ENCODE measurements at places on chromosomes 6 and 20.

DNA sequence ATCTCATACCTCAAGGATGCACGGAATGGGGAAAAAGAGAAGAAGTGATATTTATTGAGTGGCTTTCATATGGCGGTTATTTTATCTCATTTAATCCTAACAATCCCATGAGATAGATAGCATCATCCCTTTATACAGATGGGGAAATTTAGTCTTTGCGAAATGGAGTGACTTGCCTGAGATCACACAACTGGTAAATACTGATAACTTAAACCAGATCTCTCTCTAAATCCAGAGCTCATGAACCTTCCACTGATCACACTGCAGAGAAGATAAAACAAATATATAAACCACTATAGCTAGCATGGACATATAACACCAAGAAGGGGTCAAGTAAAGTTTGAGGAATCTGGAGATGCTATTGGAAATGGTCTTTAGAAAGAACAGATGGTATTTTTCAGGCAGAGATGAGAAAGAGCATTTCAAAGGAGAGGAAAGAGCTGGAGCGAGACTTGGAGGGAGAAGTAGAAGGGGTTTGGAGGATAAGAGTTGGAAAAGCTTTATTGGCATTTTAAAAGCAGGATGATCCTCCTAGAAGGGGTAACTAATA lies 139.8 kb upstream of the TNFAIP3 start:
- no peak for DNase-seq

DNA sequence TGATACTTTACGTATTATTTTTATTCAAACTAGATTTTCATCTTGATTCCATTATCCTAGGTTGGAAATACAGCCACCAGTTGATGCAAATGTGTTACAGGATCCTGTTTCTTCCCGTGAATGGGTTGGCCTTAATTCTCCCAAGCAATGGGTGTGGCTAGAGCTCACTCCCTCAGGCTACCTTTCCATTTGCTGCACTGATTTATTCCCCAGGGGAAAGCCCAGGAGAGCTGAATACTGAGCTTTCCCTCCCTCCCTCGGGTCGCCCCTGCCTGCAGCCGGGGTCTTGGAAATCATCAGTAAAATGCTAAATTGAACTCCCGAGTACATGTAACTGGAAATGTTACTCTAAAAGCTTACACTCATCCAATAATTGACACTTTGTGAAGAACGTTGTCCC lies 9.9 kb downstream of the SMOC2 start:
- no peak for DNase-seq

- no peak for DNase-seq
Observed at GRCh38 chr6:134880487-134881190, 69.3 kb downstream of the ALDH8A1 start.

DNA sequence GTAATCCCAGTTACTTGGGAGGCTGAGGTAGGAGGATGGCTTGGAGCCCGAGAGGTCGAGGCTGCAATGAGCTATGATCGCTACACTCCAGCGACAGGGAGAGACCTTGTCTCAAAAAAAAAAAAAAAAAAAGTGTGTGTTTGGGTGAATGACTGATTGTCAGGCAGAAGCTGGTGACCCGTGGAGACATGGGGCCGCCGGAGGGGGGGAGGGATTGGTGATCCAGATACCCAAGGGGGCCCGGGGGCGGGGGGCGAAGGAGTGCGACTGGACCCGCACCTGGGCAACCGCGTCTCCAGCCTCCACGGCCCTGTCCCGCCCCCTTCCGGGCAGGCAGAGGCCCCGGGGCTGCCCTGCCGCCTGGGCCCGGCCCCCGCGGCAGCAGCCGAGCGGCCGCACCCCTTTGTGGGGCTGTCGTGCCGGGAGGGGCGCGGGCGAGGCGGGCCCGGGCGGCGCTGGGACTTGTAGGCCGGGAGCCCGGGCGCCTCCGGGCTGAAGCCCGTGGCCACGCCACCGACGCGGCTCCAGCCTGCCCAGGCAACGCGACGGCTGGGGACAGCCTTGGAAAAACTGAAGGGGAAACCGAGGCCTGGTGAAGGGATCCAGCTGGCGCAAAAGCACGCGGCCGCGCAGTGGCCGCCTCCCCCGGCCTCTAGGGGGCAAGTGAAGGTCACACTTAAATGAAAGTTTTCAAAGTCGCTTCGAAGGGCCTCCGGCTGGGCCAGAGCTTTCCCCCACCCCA lies 2.1 kb upstream of the RBM38 start:
- peak; percentile 87 for DNase-seq

GRCh38 chr6:2738373-2738979 lies 12.2 kb downstream of the MYLK4 start:
- DNase-seq, result peak; percentile 77

DNA sequence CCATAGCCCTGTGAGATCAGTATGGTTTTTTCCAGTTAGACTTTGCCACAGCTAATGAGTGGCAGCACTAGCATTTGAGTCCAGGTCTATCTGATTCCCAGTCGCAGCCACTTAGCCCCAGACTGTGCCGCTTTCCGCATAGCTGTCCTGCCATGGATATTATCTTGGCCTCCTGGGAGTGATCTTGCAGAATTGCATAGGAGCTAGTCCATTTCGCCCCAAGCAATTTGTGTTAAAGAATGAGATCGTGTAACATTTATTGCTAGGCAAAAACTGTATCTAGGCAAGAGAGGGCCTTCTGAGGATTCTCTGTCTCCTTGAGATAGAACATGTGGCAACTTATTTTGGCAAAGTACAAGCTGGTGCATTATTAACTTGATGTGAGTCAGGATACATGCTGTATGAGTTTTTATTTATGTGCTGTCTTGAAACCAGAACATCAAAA lies 74.2 kb downstream of the EZR start:
- DNase-seq, result no peak

GRCh38 chr6:53894091-53894490 lies 99.3 kb downstream of the LRRC1 start:
- peak; percentile 22 for DNase-seq

DNA sequence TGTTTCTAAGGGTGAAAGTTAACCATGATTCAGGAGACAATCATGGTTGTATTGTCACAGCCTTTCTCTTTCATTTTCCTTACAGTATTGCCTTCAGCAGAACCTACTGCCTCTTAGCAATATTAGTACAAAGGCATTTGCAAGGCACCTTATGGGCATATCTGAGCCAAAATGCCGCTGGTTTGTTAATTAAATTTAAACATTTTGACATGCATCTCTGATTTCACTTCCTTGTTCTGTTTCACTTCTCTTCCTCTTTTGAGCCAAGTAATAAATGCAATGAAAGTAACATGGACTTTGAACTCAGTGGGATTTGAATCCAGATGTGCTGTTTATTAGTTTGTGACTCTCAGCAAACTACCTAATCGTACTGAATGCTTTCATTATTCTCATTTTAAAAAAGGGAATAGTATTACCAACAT lies 467.4 kb upstream of the CITED2 start:
- no peak for DNase-seq

DNA sequence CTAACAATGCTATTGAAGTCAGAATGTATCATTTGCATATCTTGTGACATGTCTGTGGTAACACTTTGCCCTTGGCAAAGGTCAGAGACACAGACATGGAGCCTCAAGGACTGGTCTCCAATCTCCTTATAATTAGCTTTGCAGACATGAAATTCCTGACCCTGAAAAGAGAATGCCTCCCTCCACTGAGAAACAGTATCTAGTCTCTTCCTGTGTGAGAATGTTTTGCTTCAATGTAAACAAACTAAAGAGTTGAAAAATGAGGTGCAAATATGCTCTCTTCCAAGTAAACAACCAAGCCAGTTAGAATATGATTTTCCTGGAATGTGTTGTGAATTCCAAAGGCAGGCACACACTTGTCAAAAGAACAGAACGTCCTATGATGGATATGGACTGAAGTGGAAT lies 407.1 kb upstream of the MARCKS start:
- no peak for DNase-seq

DNA sequence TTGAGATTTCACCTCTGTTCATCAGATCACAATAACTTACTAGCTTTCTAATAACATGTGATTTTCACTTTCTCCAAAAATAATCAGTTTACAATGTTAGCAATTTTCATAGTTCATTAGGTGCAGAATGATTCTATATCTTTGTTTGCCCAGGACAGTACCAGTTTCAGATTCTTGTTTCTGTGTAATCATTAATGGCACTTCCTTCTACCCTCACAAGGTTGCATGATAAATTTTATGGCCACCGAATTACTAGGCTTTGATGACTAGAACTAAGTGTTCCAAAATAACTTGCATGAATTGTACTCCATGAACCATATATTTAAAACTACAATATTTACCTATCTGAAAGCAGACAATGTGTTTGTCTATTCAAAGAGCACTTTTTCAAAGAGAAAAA lies 442.3 kb downstream of the EPHA7 start:
- no peak for DNase-seq

- no peak for DNase-seq
Observed at GRCh38 chr20:44959638-44960102, 527 bp downstream of the TOMM34 start.

DNA sequence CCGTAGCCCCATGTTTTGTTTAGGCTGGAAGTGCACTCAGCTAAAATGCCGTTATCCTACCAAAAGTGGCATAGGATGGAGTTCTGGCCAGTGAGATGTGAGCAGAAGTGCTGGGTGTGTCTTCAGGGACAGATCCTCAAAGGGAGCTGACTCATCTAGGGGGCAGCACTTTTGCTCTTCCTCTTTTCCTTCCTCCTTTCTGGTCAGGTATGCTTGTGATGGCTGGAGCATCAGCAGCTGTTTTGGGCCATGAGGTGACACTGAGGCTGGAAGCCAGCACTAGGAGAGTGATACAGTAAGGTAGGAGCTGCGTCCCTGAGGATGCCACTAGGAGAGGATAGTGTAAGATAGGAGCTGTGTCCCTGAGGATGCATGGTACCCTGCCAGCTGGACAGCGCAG lies 4.6 kb upstream of the OSBPL2 start:
- no peak for DNase-seq

GRCh38 chr6:6600875-6601274 lies 12.4 kb downstream of the LY86 start:
- peak; percentile 21 for DNase-seq
